Activated CD8-positive, alpha-beta memory T cell treated with anti-CD3 and anti-CD28 coated beads, Interleukin-2, amount 50 U/mL, for 48 hours (primary cell): ENCODE measurements at places on chromosomes 5 and 9.

- no peak for DNase-seq
These were observed 200.8 kb downstream of the CRB2 start for GRCh38 chr9:123556464-123557435.

DNA sequence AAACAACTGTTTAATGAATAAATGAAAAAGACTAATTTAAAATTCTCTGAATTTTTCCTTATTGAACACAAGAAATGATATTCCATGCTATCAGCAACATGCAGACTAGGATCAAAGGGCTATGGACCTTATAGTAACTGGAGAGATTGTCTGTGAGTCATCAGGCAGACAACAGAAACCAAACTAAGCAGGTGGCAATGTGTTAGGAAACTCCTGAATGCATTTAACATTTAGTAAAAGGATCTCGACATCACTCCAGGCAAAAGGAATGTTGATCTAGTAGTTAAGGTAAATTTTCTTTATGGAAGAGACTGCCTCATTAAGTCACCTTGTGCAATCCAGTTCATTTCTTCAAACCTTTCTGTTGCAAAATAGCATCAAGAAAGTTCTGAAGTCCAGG is 58.4 kb downstream of the ARL15 start:
- DNase-seq = no peak

GRCh38 chr5:15365070-15365469 is 134.9 kb upstream of the FBXL7 start:
- DNase-seq = no peak

- DNase-seq = no peak
These were observed at the start of gene BHMT for GRCh38 chr5:79111387-79111959. Gene BHMT, plus strand, starts transcription at chr5:79111809. Its CDS starts 77 bp downstream, at chr5:79111886.

- no peak for DNase-seq
These were observed 187.5 kb downstream of the SNCAIP start for GRCh38 chr5:122499585-122499984.

DNA sequence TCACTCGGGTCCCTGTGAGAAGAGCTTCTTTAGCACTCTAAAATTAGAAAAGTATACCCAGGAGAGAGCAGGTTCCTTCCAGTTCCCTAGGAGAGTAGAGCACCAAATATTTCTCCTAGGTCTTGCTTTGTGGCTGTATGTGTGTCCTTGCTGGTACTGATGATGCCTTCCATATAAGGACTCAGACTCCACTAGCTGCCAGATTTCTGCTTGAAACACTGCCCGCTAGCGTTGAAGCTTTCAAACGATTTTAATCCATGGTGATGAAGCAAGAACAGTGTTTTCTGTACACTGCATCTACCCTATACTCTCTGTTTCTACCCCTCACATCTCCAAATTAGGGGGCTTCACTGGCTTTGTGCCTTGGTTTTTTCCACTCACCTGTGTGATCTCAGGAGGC is 2.4 kb upstream of the SMC2 start:
- no peak for DNase-seq

GRCh38 chr5:82808960-82809359 is 268.2 kb downstream of the TMEM167A start:
- DNase-seq = no peak

- DNase-seq = no peak
These were observed 28.5 kb upstream of the CHD1 start for GRCh38 chr5:98957307-98957706.

DNA sequence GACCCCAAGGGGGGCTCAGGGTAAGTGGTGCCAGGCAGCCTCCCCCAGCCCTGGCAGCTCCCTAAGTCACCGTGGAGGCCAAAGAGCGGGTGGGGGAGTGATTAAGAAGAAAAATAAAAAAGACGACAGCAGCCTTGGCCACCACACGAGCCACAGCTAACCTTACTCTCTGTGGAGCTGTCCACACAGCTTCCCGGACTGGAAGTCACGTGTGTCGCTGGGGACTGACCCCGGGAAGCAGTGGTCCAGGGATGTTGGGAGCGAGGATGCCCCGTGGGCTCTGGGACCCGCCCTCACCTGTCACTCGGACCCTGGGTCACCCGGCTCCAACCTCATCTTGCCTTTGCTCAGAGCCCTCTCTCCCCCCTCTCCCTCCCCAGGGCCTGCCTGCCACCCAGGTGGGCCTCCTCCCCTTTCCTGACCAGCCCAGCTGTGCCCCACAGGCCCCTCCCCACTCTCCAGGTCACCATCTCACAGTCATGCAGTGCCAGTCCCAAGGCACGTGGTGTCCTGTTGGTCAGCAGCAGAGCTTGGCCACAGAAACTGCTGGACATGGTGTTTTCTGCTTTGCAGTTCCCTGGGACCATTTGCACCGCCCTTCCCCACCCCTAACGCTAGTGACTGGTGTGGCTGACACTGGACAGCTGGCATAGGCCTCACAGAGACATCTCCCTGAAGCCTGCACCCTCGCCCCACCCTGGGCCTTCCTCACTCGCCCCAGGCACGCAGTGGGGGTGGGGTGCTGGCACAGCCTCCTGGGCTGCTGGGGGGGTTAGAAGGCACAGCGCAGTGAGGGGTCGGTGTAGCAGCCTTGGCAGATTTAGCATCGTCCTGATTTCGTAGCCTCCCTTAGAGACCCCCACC is 9.8 kb upstream of the EXOC3 start:
- DNase-seq = peak; percentile 40

GRCh38 chr5:135309391-135310327 is 89.4 kb downstream of the MACROH2A1 start:
- DNase-seq = peak; percentile 47
